ENCODE measurements at places on chromosomes 11 and 22.

DNA sequence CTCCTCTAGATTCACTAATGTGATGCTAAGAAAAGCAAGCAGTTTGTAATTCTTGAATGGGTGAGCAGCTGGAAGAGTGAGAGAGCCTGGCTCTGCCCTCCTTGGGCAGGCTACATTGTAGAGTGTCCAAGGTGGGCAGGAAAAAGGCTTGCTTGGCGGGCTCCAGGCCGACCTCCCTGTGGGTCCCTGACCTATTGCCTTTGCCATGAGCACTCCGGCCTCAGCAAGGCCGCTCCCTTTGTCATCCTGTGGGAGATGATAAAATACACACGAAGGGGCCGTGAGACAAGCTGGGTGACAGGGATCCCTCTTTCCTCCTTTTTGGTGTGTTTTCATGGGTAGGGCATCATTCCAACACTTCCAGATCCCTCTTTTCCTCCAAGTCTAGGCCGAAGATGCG lies 41.8 kb downstream of the TIMP3 start:
- no peak for DNase-seq

GRCh38 chr11:111427471-111427912 lies 48.4 kb upstream of the POU2AF1 start:
- DNase-seq = no peak

DNA sequence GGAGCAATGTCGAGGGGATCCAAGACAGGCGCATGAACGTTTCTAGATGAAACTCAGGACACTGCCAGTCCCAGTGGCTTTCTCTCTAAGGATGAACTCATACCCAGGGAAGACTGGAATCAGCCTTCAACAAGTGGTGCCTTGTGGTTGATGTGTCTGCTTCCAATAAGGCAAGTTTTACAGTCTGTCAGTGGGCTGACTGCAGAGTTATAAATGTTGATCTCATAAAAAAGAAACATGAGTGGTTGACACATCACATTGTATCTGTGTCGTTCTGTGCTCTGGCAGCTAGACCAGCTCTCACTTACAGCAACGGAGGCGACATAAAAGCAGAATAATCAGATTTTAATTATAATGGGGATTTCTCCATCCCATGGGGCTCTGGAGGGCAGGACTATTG lies 96.7 kb downstream of the SNX19 start:
- no peak for DNase-seq

- DNase-seq = no peak
These were observed 179.4 kb downstream of the NTM start for GRCh38 chr11:131549770-131550169.

- no peak for DNase-seq
These were observed 100.2 kb upstream of the CHRM4 start for GRCh38 chr11:46491661-46492330.

DNA sequence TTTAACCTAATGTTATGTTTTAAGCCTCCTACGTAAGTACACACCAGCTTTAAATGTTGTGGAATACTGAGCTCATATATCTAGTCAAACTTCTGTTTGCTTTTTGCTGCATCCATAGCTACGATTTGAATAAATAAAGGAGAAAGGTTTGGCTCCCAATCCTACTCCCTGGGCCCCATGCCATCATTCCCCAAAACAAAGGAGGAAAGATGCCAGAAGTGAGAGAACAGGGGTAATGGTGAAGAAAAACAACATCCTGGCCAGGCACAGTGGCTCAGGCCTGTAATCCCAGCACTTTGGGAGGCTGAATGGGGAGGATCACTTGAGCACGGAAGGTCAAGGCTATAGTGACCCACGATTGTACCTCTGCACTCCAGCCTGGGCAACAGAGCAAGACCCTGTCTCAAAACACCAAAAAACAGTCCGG lies 26.5 kb downstream of the SCGB1A1 start:
- no peak for DNase-seq

DNA sequence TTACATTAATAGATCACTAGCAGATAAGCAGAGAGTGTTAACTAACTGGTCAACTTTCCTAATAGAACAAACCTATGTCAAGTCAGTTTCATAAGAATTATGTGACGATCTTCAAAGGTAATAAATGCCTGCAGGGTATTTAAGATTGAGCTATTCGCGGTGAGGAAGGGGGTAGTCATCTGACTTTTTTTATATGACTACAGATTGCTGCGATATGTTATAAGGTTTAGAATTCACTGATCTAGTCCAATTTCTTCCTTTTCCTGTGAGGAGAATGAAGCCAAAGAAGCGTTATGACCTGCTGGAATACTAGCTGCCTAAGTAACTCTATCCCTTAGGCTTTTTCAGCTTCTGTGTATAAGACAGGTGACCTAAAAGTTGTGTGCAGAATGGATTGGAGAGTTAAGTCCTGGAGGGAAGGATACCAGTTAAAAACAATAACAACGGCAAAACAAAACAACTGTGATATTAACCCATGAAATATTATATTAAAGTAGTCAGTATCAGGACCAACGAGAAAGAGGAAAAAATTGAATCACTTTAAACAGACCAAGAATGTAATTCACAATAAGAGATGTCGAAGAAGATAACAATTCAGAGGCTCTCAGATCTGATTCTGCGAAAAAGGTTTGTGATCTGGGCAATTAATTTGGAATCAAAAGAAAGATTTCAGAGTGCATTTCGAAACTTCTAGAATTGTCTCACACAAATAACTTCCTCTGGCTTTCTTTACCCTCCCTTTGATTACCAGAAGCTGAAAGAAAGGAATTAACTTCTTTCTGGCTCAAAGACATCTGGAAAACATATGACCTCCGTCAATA lies 630 bp downstream of the CASP4 start:
- peak; percentile 31 for DNase-seq

GRCh38 chr11:126331286-126331685 lies 24.2 kb upstream of the ST3GAL4 start:
- DNase-seq = no peak

GRCh38 chr22:49689255-49689770 lies 138.4 kb downstream of the BRD1 start:
- DNase-seq = no peak

DNA sequence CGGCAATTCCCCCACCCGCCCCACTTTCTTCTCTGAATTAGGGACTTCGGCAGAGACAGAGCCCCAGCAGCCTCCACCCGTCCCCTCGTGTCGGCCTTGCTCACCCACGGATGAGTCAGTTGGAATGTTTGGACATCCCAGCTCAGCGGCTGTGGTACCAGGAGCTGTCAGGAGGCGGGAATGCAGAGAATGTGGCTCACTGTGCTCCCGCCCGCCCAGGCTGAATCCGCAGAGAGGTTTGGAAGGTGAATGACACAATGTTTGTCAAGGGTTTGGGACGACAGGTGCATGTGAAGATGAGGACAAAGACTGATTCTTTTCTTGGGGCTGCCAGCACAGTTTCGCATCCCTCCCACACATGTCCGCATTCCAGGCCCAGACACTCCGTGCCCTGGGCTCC lies 39.6 kb downstream of the LIF start:
- no peak for DNase-seq

DNA sequence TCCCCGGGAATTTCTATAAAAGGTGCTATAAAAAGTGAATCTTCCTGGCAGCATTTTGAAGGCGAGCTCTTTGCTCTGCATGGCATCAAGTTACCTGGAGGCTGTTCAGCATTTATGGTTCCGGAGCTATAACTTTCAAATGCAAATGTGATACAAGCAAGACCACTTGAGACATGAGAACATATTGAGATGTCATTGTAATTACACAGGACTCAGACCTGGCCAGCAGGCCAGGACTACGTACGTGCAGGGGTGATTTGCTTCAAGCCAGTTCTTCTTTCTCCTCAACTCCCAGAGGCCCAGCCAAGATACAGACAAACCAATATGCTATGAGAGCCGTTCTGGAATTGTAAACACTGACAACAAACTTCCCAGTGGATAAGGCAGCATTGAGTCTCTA lies 227.4 kb upstream of the FAT3 start:
- DNase-seq = no peak

DNA sequence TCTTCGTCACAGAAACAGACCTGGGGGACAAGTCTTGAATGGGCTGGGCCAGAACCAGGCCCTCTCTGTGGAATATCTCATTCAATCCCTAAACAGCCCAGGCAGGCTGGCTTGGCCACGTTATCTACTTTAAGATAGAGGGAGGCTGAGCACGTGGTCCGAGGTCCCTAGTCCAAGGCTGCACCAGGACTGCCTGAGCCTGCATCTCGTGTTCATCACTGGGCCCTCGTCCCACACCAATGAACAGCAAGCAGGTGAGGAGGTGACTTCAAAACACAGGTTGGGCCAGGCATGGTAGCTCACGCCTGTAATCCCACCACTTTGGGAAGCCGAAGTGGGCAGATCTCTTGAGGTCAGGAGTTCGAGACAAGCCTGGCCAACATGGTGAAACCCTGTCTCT lies 20.3 kb upstream of the FGF3 start:
- DNase-seq = no peak

DNA sequence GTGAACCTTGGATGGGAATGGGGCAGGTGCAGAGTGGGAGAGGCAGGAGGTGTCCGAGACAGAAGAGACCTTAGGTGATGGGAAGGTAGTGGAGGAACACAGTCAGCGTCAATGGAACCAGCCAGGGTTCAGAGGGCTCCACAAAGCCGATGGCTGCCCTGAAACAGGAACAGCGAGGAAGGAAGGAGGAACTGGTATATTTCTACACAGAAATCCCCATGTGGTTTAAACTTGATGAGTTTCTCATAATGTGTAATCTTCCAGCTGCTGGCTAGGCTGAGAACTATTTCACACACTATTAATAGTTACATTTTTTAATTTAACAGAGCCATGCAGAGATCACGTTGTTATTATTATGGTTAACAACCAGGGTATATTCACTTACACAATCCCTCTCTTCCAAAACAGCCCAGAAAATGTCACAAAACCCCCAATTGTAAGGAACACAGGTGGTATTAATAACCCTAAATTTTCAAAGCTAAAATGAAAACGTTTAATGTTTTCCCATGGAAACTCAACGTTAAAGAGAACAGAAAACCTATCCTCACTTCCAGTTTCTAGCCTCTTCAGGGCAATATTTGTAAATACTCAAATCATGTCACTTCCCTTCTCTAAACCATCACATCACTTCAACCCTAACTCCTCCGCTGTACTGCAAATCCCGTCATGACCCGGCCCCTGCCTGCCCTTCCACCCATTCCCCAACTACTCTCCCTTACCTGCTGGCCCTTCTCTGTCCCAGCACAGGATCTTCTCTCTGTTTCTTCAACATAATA lies 74.5 kb upstream of the ARFGAP3 start:
- DNase-seq = peak; percentile 90

DNA sequence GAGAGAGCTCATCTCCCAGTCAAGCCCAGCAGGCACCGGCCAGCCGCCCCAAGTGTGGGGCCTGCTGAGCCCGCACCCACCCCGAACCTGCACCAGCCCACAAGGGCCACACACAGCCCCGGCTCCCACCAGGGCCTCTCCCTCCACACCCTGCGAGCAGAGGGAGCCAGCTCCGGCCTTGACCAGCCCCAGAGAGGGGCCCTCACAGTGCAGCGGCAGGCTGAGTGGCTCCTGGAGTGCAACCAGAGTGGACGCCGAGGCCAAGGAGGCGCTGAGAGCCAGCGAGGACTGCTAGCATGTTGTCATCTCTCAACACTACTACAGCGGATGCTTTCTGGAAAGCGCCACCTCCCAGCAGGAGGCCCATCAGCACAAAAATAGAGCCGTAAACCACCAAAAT lies 10.9 kb downstream of the DEFB108B start:
- no peak for DNase-seq

GRCh38 chr11:11279956-11280689 lies 72.9 kb downstream of the CSNK2A3 start:
- no peak for DNase-seq

All from suppressor macrophage treated with lipopolysaccharide for 4 hours (primary cell).